ENCODE measurements at places on chromosomes 2 and 18.
A peak's percentile ranks its signal among the peaks of the same experiment; 100 is the strongest.

DNA sequence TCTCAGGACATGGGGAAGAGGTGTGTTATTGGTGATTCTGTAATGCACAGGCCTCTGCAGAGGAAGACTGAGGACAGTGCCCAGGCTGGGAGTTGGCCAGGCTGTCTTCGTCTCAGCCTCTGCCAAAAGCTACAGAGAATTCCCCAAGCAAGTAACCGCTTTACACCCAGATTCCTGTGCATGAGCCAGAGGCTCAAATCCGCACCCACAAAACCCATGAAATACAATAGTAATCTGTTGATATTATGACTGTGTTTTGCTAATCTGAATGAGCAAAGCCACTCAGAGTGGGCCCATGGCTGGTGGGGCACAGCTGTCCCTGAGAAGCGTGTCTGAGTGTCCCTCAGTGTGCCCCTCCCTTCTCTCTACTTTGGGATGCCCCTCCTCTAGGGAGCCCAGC is 149.5 kb upstream of the PXDN start:
- no peak for DNase-seq

DNA sequence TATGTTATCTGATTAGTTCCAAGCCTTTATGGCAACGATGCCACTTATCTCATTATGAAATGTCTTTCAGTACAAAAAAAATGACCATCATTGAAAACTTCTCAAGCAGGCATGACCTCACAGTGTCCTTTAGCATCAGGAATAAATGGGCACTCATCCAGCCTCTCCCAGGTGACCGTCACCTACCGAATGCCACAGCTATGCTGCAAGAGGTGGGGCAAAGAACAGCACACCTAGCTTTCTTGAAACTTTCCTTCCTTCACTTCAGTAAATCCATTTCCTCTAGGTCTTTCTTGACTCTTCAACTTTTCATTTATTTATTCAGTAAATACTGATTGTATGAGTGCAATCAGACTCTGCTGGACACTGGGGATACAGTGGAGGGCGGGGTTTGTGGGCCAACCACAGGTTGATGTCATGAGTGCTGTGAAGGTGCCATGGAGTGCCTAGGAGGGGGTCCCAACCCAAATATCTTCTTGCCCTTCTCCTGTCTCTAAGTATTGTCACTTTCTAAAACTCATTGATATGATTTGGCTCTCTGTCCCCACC is 54.3 kb upstream of the HK2 start:
- DNase-seq = no peak

DNA sequence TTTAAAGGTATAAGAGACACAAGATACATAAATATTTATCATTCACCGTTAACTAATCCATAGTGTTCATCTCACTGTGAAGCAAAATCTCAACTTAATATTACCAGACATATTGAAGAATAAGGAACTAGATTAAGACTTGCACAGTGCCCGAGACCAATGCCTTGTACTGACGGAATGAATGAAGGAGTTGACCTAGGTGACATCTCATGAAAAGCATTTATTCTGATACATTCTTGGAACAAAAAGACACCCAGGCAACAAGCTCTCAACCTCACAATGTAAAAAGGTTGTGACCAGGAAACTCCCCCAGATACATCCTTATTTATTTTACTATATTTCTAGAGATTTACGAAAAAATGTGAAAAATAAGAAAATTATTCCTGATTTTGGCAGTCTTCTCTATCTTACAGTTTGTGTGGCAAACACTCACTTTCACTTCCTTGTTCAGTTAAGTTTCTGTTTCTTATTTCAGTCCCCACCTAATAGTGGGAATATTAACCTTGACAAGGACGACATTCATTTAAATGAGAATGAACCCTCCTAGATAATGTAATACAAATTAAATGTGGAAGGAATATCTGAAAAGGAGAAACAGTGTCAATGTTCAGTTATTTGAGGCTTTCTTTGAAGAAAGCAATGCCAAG is 28.4 kb downstream of the M1AP start:
- DNase-seq = no peak

DNA sequence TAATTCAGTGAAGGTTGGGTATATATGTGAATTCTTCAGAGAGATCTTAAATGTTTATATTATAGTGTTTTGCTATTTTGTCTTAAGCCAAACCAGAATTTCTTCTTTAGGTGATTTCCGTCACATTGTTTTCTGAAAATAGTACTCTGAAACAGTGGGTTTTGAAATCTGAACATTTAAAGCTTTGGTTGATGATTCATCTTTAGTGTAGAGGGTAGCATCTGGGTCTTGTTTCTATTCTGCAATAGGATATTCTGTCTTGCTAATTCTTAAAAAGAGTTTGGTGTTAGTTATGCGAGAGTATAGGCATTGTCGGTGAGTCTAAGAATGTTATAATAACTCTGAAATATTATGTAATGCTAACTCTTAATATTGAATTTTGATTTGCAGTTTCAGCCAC is 69.6 kb upstream of the FAM237A start:
- no peak for DNase-seq

GRCh38 chr2:198012025-198012424 is 207.6 kb downstream of the PLCL1 start:
- no peak for DNase-seq

- no peak for DNase-seq
Measured at GRCh38 chr2:151973901-151974199, 125.0 kb downstream of the CACNB4 start.

- no peak for DNase-seq
Measured at GRCh38 chr2:217182926-217183325, 323.1 kb upstream of the TNP1 start.

DNA sequence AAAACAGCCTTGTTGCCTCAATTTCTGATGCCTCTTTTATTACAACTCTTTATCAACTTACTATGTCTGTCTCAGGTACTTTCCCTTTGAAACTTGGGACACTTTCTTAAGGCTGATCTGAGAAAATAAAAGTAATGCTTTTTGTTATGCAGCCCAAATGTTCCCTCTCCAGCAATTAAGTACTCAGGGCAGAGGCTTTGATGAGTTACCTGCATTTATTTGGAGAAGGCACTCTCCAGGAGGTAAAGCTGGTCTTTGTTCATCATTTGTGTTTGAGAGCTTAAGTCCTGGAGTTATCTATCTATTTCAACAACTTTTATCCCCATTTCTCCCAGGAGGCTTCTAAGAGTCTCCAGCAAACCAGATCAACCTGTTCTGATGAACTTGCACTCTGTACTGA is 259.2 kb downstream of the ASXL3 start:
- no peak for DNase-seq

DNA sequence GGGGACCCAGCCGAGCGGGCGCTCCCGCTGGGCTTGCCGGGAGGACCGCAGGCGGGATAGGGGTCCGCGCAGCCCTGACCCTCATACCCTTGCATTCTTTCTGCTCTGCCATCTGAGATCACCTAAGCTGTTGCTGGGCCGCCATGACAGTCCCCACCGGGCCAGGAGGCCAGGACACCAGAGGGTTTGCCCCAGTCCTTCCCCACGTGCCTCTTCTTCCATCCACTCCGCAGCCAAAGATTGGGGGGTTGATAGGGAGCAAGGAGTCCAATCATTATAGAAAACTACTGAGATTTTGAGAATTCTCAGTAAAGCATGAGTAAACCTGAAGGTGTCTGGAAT is 453 bp upstream of the GRB14 start:
- DNase-seq = no peak

- DNase-seq = no peak
Measured at GRCh38 chr18:3380384-3380961, 69.5 kb upstream of the TGIF1 start.

- DNase-seq = no peak
Measured at GRCh38 chr2:44826601-44827000, 114.9 kb upstream of the SIX3 start.

DNA sequence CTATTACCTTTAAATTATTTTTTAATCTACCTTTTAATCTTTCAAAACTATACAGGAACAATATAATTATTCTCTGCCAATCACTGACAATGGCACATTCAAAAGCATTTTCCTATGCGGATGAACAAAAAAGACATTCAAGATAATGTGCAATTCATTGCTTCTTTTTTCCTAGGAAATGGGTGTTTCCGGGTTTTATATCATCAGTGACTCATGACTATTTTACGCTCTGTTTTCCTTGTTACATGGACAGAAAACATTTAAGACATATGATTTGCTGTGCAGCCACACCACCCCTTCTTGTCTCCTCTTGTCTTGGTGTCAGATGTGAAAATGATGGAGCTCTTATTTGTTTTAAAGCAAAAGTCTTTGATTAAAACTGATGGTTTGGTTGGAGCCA is 184.7 kb upstream of the LINC00305 start:
- DNase-seq = no peak

- DNase-seq = no peak
Measured at GRCh38 chr2:136858656-136859055, 93.3 kb downstream of the THSD7B start.

DNA sequence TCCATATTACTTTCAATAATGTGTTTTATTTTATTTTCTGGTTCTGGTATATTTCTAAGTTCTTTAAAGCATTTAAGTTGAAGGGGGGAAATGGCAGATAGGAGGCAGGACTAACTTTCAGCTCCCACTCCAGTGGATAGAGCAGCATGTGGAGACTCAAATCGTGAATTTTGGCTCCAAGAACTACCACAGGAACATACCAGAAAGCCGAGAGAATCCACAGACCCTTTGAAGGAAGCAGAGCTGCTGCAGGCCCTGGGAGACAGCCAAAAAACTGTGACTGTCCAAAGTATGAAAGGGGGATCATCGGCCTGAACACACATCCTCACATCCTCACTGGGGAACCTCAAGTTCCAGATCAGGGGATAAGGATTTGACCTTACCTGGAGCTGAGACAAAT is 207.6 kb upstream of the VWC2L start:
- no peak for DNase-seq

DNA sequence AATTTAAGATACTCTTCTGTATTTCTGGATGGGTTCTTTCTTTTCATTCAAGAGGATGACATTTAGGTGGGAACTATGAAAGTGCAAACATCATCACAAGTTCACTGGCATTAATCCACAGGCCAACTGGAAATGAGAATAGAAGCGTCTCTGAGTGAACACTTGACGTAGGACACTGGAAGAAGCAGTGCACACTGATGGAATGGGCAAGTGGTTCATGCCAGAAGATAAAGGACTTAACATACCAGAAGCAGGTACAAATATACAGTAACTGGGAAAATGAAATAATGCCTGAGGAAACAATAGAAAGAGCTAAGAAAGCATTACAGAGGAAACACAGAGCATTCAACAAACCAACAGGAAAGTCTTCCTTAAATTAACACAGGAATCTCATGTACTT is 120.9 kb upstream of the CCDC195 start:
- no peak for DNase-seq

DNA sequence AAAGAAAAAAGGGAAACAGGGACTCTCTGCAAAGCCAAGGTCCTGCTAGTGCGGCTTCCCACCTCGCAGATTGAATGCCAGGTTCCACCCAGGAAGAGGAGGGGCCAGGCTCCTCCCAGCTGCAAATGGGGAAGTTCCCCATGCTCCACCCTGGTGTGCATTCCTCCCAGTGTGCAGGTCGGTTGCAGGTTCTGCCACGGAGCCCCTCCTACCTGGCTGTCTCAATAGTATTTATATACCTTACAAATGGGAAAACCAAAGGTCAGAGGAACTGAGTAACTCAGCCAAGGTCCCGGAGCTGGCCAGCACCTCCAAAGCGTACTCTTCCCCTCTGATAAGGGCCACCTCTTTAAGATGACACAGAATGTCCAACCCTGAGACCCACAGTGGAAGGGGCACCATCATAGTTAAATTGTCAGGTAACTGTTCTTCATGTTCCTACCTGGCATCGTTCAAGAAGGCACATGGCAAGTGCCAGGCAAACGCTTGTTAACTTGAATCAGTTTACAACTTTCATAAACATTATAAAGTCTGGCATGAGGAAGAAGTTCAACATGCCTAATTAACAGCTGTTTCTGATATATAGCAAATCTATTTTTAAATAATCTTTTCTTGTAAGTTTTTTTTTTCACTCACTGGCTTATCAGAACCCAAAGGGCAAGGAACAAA is 35.5 kb downstream of the POU3F3 start:
- DNase-seq = no peak

- DNase-seq = no peak
Measured at GRCh38 chr2:43414586-43415135, 181.2 kb downstream of the THADA start.

- DNase-seq = no peak
Measured at GRCh38 chr2:202771741-202772460, 99.7 kb downstream of the ICA1L start.

- no peak for DNase-seq
Measured at GRCh38 chr2:108980076-108980475, 8.9 kb downstream of the EDAR start.

GRCh38 chr2:60213865-60214625 is 339.4 kb downstream of the BCL11A start:
- peak; percentile 24 for DNase-seq

GRCh38 chr2:123596621-123597020 is 428.5 kb upstream of the CNTNAP5 start:
- DNase-seq = no peak

GRCh38 chr18:43129946-43130524 is 14.6 kb upstream of the RIT2 start:
- DNase-seq = no peak

- DNase-seq = no peak
Measured at GRCh38 chr2:170567429-170567828, 147.7 kb upstream of the SP5 start.

DNA sequence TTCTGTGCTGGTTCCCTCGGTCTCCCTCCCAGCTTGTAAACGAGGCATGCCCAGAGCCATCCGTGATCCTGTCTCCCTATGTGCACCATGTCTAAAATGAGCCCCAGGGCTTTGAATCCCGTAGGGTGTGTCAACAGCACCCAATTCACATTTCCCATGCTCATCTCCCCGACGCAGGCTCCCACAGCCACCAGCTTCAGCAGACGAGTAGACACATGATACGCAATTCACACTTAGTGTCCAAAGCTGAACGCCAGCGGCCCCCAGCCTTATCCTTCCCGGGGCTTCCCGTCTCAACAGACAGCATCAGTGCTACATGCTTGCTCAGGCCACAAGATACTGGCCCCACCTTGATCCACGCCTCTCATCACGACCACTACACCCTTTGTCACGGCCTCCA is 88.1 kb downstream of the EIPR1 start:
- DNase-seq = no peak

GRCh38 chr18:38454764-38455469 is 889.3 kb upstream of the CELF4 start:
- no peak for DNase-seq

GRCh38 chr18:78822171-78822948 is 157.3 kb upstream of the SALL3 start:
- DNase-seq = no peak

DNA sequence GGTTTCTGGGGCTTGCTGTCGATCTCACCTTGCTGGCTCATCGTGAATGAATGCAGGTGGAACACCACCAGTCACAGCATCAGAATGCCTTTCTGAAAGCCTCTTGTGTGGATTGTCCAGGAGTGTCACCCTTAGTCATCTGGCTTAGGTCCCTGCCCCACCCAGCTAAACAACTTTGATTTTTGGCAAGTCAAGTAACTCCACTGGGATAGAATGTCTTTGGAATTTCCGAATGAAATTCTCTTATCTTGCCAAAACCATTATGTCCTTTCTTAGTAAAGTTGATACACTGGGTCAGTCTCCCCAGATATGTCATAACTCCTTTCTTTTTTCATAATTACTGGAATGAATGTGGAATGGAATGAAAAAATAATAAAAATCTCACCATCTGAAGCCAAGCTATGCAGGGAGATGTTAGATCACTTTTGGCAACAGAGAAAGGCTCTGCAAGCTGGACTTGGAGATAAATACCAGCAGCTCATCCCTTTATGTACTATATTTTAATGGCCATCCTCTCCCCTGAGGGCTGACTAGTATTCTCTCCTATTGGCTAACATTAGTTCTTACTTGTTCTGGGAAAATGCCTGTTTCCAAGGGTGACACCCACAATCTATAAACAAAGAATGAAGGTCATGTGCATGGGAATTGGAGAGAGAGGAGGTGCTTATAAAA is 35.4 kb downstream of the INSIG2 start:
- peak; percentile 75 for DNase-seq
